ENCODE measurements at places on chromosomes 4 and X.
A peak's percentile ranks its signal among the peaks of the same experiment; 100 is the strongest.

DNA sequence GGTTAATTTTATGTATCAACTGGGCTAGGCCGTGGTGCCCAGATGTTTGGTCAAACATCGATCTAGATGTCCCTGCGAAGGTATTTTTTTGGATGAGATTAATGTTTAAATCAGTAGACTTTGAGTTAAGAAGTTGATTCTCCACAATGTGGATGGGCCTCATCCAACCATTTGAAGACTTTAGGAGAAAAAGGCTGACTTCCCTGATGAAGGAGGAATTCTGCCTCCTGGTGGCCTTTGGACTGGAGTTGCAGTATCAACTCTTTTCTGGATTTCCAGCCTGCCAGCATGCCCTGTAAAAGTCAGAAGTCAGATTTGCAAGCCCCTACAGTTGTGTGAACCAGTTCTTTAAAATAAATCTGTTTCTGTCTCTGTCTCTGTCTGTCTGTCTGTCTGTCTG lies 91.4 kb downstream of the STK32B start:
- DNase-seq = no peak

DNA sequence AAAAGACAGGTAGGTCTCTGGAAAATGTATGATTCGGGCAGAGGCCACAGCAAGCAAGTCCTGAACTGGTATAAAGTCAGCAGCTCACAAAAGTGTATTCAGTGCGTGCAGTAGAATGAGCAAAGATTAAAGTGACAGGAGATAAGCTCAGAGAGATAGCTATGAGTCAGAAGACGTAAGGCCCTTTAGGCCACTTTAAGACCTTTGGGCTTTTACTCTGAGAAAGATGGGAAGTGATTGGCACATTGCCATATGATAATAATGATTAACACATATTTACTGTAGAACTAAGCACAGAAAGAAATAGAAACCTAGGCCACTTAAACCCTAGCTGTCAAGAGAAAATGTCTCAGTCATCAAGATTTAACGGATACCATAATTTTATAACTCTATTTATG lies 51.7 kb downstream of the TBCK start:
- peak; percentile 27 for DNase-seq

DNA sequence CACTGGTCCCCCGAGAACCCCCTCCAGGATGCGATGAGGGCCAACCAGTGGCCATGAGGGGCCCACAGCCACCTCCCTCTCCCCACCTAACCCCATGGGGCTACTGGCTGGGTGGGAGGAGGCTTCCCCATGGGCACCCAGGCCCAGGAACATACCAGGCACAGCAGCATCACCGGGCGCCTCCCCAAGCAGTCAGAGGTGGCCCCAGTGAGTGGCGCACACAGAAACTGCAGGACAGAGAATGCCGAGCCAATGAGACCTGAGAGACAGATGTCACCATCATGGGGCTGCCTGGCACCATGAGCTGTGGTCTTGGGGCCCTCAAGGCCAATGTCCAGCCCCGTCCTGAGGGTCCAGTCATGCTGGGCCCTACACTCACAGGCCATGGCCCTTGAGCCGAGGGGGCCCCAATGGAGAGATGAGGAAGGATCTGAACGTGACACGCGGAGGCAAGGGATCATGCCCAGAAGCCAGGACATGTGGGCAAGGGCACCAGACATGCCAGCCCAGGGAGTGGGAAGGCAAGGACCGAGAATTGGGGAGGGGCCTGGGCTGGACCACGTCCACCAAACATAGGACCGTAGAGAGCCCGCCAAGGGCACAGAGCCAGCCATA lies 30.1 kb downstream of the NOP14 start:
- peak; percentile 44 for DNase-seq

- DNase-seq = no peak
Observed at GRCh38 chrX:41518127-41518840, 71.1 kb downstream of the NYX start.

DNA sequence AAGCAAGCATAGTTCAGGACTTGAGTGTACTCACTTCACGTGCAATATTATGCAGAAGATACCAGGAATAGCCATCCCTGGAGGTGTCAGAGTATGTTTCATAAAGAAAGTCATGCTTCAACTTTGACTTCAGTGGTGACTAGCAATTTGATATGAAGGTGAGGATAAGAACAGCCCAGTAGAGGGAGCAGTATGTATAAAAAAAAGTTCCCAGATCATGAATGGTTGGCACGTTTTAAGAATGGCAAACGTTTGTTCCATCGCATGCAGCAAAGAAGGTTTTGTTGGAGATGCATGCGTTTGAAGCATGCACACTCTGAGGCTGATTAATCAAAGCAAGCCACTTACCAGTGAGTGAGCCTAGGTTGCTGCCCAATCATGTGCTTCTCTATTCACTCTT lies 33.5 kb upstream of the SLITRK4 start:
- no peak for DNase-seq

- DNase-seq = peak; percentile 92
Observed at GRCh38 chr4:83561381-83561780, 25.5 kb downstream of the GPAT3 start.

DNA sequence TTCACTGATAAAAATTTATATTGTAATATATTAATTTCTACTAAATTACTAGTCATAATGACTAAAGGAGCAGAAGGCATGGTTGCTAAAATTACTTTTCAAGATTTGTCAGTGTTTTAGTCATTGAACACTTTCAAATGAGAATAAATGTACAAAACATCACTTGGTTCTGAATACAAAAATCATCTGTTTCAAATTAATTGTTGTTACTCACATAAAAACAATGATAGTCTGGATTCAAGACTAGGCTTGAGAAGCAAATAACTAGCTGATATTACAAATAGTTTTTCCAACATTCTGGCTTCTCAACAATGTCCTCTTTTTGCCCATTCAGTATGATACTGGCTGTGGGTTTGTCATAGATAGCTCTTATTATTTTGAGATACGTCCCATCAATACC lies 112.5 kb downstream of the ANAPC10 start:
- no peak for DNase-seq

- DNase-seq = no peak
Observed at GRCh38 chr4:26307037-26307800, 13.6 kb upstream of the RBPJ start.

DNA sequence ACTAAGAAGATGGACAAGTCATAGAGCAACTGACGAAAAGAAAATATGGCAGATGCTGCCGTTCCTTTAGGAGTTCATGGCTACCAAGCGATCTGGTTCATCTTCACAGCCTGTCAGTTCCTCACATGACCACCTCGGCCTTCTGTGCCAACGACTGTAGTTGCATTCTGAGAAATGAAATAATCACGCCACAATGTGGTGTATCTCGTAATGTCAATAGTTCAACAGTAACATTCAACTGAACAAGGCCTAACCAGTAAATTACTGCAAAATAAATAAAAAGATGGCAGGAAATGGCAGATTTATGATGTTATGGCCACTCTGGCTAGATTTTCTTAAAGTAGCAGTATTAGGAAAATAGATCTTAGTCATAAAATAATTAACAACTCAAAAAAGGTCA lies 4.4 kb downstream of the GPRIN3 start:
- DNase-seq = peak; percentile 85

GRCh38 chr4:7463566-7464258 lies 29.0 kb upstream of the PSAPL1 start:
- DNase-seq = no peak

- no peak for DNase-seq
Observed at GRCh38 chr4:94339779-94340178, 2.9 kb downstream of the HPGDS start.

DNA sequence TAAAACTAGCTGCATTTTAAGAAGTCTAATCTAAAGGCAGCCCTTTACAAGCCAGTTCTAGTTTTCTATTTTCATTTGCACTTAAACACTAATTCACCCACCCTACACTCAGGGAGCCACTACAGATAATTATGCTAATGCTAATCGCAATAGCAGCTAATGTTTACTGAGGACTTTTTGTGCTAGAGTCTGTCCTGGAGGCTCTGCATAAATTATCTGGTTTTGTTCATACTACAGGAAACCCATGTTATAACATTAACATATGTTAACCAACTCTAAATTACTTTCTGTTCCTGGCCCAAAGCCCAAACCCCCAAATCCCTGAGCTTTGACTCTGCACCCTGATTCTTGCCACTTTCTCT lies 480 bp upstream of the RADX start:
- DNase-seq = no peak

DNA sequence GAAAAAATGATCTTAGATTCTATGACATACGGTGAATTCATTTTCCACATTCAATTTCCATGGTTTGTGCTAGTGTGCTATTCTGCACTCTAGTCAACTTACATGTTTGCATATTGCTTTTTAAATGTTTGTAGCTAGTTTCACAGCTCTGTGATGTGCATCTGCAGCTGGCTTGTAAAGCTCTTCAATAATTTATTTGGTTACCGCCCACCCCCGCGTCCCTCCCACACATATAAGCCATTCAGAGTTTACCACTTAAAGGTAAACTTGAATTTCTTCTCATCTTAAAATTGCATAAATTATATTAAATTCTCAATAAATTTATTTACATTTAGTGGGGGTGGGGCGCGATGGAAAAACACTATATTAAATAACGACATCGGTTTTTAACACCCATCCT lies 291 bp upstream of the NBDY start:
- no peak for DNase-seq

DNA sequence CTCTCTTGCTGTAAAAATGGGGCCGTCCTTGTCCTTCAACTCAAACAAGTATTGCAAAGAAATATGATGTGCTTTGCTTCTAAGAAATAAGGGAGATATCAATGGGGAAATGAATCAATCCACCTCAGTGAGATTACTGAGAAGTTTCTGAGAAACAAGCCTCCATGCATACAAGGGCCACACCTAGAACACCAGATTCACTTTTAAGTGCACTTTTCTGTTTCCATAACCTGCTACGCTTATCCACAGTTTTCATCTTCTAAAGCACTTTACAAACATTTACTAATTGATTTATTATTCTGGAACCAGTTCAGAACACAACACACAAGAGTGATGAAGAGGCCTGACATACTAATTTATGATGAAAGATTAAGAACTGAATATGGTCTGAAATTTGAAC lies 54.0 kb upstream of the BOD1L1 start:
- DNase-seq = no peak

DNA sequence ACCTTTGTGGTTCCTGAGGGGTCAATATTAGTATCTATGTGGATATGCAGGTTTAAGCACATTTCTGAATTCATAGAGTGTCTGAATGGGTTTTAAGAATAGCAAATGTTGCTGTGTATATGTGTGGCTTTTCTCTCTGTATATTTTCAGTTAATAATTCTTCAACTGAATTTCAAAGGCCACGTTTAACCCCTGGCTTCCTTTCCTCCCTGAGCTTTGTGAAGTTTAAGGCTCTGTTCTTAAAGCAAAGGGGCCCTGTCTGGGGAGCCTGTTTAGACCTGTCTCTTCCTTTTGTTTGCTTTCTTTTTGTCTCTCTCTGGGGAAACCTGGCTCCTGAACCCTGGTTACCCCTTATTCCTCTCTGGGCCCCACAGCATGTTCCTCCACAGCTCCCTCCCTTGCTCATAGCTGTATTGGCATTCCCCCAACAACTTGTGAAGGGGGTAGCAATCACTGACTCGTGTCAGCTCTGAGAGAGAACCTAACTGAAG lies 139.1 kb downstream of the COL4A6 start:
- DNase-seq = no peak

DNA sequence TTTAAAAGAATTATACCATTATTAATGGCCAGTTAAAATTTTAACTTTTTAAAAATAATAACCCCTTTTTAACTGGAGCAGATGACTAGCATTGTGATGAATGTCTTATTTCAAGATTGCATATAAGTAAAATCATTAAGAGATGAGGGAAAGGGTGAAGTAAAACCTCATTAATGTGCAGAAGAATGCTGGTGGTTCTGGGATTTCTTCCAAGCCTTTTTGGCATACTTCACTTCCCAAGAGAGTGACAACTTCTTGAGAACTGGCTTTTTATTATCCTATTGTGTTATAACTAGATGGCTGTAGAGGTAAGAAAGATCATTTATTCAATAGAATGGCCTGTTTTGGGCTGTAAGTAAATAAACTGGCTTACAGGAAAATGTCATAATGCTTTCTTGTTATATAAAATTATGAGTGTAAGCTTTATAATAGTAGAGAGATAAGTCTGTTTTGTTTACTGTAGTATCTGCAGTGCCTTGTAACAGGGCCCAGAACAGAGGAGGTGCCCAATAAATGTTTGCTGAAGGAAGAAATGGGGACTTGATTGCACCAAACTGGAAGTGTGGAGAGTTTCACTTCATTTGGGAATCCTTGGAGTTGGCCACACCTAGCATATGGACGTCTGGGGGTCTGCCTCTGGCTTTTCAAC lies 242.9 kb upstream of the PITX2 start:
- DNase-seq = no peak

DNA sequence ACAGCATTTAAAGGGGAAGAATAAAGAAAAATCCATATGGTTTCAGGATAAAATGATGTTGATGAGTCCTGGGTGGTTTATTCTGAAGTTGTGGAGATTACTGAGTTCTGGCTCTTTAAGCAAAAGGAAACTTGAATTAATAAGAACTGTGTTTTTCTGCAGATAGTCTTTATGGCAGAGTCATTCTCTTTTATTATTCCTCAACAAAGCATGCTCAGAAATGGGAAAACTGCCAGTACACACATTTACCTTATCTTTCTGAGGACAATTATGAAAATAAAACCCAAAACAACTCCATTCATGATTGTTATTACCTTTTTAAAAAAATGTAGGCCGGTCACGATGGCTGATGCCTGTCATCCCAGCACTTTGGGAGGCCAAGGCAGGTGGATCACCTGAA lies 58.5 kb downstream of the ADD1 start:
- DNase-seq = no peak

- peak; percentile 91 for DNase-seq
Observed at GRCh38 chr4:17576932-17577664, at the start of gene LAP3. TSS of gene LAP3 (plus strand) at chr4:17577198. CDS start at chr4:17577466, 268 bp downstream.

- no peak for DNase-seq
Observed at GRCh38 chr4:75432683-75433082, 81.5 kb downstream of the RCHY1 start.

- DNase-seq = no peak
Observed at GRCh38 chr4:6229671-6230501, 29.5 kb upstream of the JAKMIP1 start.

GRCh38 chr4:149987330-149988086 lies 90.7 kb upstream of the DCLK2 start:
- DNase-seq = no peak

- DNase-seq = no peak
Observed at GRCh38 chr4:11051181-11051580, 366.6 kb upstream of the CLNK start.

- DNase-seq = no peak
Observed at GRCh38 chrX:22037225-22037624, 5.1 kb downstream of the PHEX start.

GRCh38 chrX:52271206-52271605 lies 86.5 kb downstream of the MAGED4 start:
- peak; percentile 22 for DNase-seq

GRCh38 chr4:38565271-38566199 lies 98.5 kb upstream of the KLF3 start:
- no peak for DNase-seq

DNA sequence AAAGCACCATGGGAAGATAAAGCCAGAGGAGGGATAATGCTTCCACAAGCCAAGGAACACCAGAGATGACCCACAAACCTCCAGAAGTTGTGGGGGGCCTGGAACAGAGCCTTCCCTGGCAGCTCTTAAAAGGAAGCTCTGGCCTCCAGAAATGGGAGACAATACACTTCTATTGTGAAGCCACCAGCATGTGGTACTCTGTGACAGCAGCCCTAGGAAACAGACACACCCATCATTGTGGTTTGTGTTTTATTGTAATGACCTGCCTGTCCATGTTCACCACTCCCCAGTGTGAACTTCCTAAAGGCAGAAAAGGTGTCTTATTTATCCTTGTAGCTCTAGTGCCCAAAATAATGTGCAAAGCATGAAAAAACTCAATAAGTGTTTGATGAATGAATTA lies 264.1 kb upstream of the GATB start:
- no peak for DNase-seq

- DNase-seq = peak; percentile 7
Observed at GRCh38 chr4:121094297-121094966, 22.1 kb upstream of the NDNF start.

Data from MV-4-11 (cell line).